G401 (cell line): ENCODE measurements at places on chromosomes 12 and 14.

DNA sequence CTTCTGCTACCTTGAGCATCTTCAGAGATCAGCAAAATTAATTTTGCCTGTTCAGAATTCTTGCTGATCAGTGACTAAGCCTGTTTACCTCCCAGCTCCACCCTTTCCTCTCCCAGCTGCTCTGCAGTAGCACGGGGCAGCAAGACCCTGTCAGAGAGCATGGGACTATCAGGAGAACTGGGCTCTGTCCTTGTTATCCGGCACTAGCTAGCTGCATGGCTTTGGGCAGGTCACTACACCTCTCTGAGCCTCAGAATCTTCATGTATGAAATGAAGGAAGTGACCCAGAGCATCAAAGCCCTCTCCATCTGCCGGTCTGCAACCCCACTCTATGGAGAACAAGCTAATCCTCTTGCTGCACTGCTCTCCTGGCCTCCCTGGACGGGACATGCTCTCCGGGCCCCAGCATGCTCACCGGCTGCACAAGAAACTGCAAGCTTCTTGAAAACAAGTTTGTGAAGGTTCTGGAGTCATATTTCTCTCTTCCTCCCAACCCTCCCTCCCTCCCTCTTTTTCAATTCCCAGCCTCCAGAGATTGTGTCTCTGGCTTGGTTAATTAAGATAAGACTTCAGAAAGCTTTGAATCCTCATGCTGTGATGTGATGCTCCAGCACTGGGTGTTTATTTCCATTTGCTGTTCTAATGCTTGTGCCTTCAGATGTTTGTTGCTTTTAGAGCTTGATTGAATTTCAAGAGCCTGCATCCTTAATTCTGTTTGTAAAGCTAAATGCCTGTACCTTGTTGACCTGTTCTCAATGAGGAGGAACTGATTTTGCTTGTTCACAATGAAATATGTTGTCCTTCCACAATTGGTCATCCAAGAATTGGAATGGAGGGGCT lies 101.1 kb downstream of the CRACR2A start:
- DNase-seq: no peak

DNA sequence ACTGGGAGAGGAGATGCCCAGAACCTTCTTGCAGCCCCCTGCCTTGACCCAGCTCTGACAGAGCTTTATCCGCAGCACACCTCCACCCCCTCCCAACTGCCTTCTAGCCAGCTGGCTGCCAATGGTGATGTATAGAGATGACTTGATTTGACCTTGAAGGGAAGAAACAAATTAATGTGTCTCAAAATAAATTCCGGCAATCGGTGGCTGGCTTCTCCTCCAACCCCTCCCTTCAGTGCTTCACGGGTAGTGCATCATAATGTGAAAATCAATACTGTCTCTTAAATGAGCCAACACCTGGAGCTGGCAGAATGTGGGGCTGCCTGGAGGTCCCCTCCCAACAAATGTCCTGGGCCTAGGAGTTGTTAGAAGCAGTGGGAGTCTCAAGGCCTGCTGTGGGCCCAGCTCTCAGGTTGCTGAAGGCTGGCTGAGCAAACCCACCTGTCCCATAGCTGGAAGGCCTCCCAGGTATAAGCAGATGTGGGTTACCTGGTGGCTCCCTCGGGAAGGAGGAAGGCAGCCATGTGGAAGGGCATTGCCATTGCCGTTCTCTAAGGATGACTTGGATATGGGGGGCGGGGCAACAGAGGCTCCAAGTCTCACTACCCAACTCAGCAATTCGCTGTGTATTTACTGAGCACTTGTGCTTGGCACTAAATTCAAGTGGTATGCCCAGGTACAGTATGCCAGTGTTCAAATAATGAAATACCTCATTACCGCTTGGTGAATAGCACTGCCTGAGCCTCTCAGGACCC lies 23.2 kb downstream of the HSPB8 start:
- DNase-seq: no peak

DNA sequence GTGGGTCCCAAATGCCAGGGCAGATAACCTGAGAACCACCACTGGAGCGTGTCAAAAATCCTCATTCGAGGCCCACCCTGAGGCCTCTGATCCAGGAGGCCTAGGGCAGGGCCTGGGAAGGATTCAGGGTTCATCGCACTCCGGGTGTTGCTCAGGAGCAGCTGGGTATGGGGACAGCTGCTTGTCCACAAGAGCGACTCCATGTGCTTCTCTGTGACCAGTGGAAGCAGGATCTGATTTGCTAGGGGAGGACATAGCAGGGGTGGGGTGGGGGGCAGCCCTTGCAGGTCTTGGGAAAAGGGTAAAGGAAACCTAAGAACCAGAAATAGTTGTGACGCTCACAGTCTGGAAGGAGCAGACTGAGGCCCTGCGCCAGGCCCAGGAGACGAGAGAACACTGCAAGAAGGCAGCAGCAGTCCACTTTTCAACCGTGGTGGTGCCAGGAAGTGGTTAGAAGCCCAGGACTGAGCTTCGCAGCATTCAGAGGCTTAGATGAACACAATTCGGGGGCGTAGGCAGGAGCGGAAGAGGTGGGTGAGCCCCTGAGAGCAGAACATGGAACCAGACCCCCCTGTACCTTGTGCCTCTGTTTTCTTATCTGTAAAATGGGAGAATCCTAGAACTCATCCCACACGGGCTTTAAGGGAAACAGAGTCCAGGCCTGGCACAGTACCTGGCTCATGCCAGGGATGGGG lies 33.7 kb downstream of the ITPK1 start:
- DNase-seq: no peak

- DNase-seq: peak; percentile 71
Observed at GRCh38 chr12:112891093-112892024, 15.4 kb upstream of the OAS1 start.

DNA sequence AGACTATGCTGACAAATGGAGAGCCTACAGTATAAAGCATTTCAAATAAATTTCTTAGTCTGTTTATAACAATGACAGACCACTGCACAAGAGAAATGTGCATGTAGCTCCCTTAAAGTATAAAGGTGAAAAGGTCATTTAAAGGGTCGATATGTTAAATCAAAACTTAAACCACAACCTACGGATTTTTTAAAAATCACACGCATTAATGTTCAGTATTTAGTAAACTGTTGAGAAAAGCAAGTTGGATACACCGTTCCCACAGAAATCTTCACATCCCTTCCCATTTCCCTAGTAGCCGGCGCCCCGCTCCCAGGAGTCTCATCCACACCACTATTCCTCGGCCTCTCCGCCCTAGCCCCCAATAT lies 614 bp downstream of the FKBP3 start:
- no peak for DNase-seq
